RWPE1 (cell line): ENCODE measurements at places on chromosomes 11 and 22.

DNA sequence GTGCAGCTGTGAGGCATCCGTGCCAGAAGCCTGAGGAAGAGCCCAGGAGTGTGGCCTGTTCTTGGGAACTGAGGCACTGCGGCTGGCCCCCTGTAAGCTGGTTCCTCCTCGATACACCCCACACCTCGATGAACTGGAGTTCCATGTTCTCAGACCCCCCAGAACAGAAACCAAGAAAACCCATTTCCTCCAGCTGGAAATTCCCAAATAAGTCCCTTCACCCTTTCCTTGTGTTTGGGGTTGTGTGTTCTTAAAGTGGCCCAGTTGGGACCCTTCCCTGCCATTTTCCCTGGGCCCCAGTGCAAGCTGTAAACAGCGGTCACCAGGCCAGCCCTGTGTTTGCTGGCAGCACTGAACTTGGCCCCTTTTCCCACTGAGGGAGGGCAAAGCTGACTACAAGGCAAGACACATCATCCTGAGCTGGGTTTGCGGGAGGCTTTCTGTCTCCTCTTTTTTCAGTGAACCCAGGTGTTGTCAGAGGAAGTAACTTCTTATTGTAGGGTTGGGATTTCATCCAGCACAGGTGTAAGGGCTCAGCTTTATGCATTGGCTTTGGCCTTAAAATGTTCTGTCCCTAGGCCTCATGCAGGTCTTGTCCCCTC lies 60.1 kb upstream of the MPEG1 start:
- DNase-seq: no peak

DNA sequence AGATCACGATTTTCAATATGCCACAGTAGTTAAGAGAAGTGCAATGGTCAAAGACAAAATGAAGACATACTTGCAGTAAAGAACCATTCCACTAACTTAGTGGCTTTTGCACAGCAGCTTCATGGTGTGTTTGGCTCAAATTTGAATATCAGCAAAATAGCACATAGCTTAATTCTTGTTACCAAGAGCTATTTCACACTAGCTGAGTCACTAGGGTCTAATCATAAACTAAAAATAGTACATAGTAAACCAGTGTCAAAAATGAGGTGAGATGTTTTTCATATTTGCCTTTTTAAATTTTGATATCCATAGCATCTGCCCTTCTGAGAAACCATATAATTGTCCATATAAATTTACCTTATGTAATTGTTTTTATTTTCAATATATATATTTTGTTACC lies 325.0 kb upstream of the LUZP2 start:
- DNase-seq: no peak

- no peak for DNase-seq
These were observed 25.6 kb downstream of the PGA5 start for GRCh38 chr11:61266602-61267001.

GRCh38 chr11:62419314-62419929 lies 589 bp downstream of the SCGB1A1 start:
- no peak for DNase-seq

DNA sequence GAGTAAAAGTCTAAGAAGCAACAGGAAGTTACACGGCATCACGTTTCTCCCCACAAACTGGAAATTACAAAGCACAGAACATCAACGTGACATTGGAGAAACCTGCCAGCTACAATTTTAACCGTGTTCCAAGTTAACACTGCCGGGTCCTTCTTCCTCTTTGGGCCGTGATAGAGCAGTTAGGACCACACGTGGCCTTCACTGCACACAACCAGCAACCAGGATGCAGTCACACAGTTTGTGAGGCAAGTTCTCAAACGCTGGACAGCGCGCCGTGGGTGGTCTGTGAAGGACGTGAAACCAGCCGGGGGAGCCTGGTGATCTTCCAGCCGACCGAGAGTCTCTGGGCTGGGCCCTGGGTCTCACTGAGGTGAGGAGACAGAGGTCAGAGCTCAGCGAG lies 14.6 kb downstream of the C11orf21 start:
- no peak for DNase-seq

- no peak for DNase-seq
These were observed 63.5 kb downstream of the MICAL3 start for GRCh38 chr22:17960695-17961445.

- DNase-seq: peak; percentile 94
These were observed 14.7 kb upstream of the PISD start for GRCh38 chr22:31676700-31677099.

- no peak for DNase-seq
These were observed 19.9 kb downstream of the TRIM29 start for GRCh38 chr11:120117991-120118390.

- DNase-seq: peak; percentile 67
These were observed 42.6 kb downstream of the ACER3 start for GRCh38 chr11:76903325-76903724.

- DNase-seq: no peak
These were observed 36.4 kb upstream of the MRPL17 start for GRCh38 chr11:6719576-6719975.

DNA sequence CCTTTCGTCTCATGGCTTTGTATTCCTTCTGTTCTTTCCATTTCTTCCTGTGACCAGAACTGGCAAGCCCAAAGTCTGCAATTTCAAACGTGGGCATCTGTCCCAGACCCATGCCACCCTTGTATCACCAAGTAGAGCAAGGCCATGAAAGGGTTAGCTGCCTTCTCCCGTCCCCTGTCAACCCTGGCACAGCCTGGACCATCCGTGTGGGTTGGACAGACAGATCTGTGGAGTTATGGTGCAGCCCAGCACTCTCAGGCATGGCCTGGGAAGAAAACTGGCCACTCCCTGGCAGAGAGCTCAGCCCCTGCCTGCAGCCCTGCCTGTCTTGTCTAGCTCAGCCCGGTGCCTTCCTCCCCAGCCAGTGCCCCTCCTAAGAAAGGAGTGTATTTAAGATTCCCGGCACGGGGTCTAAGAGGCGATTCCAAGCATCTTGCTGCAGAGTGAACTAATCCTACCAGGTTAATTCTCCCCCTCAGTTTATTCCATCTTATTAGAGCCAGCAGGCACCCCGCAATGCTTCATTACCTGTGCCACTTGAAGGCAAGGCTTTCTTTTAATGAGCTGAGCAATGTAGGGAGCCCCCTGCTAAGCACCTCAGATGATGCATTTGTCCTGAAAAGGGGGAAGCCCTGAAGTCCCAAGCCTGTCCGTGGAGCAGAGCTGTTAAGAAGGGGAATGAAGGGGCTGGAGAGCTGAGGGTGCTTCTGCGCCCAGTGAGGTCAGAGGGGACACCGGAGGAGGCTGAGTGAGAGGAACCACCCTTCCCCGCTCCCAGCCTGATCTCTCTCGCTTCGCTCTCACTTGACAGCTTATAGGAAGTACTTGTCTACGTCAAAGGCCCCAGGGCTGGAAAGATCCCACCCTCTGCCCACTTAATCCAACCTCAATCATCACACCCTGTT lies 130.6 kb downstream of the SPATA19 start:
- no peak for DNase-seq

GRCh38 chr11:71221821-71222220 lies 30.6 kb downstream of the SHANK2 start:
- no peak for DNase-seq

- peak; percentile 34 for DNase-seq
These were observed 159.2 kb downstream of the MSANTD4 start for GRCh38 chr11:105862736-105863367.

DNA sequence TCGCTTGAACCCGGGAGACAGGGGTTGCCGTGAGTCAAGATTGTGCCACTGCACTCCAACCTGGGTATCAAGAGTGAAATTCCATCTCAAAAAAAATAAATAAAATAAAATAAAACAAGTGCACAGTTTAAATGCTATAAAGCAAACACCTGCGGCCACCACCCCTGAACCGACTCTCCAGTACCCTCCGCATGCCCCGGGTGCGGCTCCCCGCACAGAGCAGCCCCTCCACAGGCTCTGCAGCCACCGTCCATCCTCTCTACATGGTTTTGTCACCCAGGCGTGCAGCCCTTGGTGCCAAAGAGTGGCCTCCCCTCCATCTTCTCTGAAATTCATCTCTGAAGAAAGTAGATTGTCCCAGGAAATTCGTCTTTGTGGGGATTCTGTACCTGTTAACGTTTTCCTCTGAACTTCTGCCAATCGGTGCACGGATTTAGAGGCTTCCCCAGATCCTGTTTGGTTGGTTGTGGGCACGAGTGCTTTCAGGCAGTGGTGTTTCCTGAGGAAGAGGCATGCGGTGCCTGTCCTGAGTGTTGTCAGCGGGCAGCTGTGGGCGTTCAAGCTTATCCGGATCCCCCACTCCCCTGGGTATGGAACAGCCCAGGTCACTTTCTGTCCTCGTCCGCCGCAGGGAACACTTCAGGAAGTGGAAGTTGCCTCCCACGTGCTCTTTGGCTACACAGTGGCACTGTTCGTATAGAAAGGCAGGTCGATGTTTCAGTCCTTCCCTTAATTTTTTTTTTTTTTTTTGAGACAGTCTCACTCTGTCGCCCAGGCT lies 4.1 kb downstream of the MIOX start:
- DNase-seq: no peak

- DNase-seq: no peak
These were observed 1.5 kb upstream of the ANKRD13D start for GRCh38 chr11:67287355-67288197.

DNA sequence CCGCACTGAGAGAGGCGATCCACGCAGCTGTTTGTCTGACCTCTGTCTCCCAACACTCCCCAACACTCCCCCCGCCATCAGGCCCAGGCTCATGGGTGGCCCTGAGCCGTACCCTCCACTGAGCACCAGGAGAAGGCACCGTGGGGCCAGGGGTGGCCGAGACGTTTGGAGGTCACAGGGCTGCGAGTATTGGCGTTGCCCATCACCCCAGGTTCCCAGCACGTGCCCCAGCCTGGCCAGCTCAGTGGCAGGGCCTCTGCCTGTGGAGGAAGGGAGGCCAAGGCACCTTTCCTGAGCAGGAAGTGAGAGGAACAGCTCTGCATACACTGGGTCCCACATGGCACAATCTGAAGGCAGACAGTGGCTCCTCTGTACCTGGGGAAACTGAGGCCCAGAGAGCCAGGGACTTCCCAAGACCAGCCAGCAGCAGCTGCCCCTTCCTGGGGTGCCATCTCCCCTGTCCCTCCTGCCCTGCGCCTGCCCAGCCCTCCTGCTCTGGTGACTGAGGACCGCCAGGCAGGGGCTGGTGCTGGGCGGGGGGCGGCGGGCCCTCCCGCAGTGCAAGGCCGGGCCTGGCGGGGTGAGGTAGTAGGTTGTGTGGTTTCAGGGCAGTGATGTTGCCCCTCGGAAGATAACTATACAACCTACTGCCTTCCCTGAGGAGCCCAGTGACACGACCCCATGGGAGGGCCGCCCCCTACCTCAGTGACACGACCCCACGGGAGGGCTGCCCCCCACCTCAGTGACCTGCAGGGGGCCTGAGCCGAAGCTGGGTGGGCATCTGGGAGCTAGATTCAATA lies 37.0 kb upstream of the PPARA start:
- no peak for DNase-seq

DNA sequence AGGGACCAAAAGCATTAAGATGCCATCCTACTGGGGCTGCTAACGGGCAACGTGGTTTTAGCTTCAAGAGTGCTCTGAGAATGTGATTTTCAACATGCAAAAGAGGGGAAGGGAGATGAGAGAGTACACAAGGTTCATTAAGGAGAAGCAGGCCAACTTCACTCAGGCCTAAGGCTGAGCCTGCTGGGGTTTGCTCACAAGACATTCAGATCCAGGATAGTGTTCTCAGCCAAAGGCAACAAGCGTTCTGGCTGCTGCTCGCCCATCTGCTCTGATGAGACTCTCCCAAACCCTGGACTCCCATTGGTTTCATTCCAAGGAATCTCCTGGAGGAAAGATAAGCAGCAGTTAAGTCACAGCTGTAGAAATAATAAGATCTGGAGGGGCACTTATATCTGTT lies 23.6 kb upstream of the UPB1 start:
- DNase-seq: no peak

GRCh38 chr22:39209756-39210155 lies 35.0 kb downstream of the PDGFB start:
- DNase-seq: no peak

- no peak for DNase-seq
These were observed 3.9 kb downstream of the RHOG start for GRCh38 chr11:3836903-3837302.

DNA sequence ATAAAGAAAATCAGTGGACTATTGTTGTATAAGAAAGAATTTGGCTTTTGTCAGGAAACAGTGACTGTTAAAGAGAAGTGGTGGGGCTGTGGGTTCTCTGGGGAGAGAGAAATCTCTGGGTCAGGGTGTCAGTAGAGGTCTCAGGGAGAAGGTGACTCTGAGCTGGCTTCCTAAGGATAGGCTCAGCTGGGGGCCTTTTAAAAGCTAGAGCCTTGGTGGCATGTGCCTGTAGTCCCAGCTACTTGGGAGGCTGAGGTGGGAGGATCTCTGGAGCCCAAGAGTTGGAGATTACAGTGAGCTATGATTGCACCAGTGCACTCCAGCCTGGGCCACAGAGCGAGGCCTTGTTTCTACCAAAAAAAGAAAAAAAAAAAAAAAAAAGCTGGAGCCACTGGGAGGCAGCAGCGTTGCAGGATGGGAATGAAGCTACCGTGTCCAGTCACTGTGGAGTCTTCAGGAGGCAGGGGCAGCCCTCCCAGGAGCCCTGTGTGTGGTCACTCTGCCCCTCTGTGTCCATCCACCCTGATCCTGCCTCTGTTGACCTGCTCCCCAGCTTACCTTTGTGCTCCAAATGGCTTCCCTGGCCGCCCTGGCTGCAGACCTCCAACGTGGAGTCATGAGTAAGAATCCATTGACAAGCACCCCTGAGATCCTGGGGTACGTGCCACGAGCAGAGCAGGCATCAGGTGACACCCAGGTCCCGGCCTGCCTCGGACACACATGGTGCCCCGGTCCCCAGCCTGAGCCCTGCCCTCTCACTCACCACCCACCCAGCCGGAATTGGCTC lies 5.4 kb upstream of the MIF start:
- no peak for DNase-seq

GRCh38 chr22:41862530-41863266 lies 29.8 kb downstream of the SREBF2 start:
- no peak for DNase-seq

- no peak for DNase-seq
These were observed 7.7 kb upstream of the PACS1 start for GRCh38 chr11:66062408-66062807.

DNA sequence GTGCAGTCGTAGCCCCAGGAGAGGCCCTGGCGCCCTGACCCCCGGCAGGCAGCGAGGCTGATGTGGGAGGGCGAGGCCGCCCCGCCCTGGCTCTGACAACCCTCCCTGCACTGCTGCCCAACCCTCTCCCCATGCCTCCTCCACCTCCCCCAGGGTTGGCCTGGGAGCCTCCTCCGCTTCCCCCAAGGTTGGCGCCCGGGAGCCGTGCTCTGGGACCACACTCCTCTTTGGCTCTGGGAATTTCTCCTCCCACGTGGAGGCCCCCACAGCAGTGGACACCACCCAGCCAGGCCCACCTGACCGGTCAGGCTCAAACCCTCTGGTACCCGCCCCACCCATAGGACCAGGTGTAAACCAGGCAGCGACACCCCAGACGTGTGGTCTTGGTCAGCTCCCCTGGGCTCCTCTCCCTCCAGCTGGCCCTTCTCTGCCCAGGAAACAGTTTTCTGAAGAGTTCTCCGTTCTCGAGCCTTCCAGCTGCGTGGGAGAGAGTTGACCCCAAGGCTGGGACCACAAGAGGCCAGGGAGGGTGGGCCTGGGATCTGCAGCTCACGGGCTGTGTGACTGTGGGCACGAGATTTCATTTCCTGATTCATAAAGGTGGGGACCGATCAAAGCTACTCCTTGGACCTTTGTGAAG lies 39.5 kb upstream of the BRSK2 start:
- DNase-seq: no peak
